Mesenteric fat pad (tissue), 1 donor: ENCODE measurements at places on chromosomes 1 and 21. TPM values are rescaled to one million over a fixed set of nuclear protein-coding genes. Genes with fewer than 3 reads are reported as not detected.

The MYOG gene
- not detected for total RNA-seq

The TMIGD3 gene
- 13.7 TPM for total RNA-seq

The PGLYRP4 gene
- not detected for total RNA-seq

The PLA2G5 gene
- 5.5 TPM for total RNA-seq

The TAL1 gene
- total RNA-seq, result 11.0 TPM

The B3GALT2 gene
- total RNA-seq, result not detected
